ENCODE measurements at places on chromosomes 4 and X.

DNA sequence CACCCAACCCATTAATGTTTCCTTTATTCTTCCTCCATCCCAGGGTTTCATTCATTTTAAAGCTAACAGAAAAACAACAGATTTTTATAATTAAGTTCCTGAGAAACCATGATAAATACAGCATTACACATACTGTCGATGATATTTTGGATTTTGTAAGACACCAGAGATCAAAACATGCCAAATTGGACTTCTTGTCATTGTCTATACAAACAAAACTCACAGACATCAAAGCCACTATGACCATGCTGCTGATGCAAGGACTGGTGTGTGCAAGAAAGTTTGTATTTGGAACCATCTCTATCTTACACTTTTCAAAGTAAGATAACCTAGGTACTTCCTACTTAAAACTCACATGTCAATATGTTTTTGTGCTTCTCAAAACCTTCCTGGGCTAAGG is 294.0 kb upstream of the UGT8 start:
- no peak for DNase-seq

DNA sequence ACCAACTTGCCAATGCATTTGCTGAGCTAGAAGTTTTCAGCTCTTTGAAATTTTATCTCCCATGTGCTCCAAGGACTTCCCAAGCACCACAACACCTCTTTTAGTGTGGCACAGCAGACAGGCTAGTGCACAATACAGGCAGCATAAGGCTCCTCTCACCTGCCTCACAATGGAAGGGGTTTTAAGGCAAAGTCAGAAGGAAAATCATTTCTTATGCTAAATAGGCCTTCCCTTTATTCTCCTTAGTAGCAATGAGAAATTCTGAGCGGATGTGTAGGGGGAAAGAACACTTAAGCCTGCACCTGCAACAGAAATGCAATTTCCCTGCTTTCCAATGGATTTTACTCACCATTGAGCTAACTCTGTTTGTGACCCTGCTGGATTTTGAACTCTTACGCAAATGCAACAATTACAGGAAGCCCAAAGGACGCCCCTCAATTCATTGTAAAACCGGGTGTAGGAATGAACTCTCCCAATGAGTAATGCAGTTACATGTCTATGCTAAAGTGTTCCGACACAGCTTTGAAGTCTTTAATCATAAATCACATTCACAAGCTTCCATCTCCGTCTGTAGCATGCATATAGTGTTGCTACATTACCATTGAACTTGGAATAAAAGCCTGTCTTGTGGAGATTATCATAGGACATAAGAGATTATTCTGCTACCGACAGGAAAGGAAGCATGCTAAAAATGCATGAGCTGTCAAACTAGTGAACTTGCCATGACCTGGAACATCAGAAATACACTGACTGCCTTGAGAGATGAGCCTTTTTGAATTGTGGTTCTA is 1084.9 kb downstream of the RPA4 start:
- DNase-seq, result no peak

GRCh38 chr4:79964020-79964399 is 109.0 kb downstream of the ANTXR2 start:
- DNase-seq, result no peak

DNA sequence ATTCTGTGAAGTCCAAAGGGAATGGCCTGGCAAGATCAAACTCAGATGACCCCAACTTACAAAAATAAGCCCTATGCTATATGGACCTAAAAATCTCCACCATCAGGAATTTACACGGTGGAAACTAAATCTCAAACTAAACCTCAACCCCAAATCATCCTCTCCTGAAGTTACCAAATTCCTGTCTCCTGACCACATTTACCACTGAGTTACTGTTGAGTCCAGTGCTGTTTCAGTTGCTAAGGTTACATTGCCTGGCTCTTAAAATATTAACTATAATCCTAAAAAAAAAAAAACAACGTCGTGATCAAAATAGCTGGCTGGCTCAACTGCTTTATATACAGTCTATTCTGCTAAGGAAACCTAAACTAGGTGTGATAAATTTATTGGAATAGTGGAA is 315.2 kb upstream of the SLIT2 start:
- DNase-seq, result no peak

DNA sequence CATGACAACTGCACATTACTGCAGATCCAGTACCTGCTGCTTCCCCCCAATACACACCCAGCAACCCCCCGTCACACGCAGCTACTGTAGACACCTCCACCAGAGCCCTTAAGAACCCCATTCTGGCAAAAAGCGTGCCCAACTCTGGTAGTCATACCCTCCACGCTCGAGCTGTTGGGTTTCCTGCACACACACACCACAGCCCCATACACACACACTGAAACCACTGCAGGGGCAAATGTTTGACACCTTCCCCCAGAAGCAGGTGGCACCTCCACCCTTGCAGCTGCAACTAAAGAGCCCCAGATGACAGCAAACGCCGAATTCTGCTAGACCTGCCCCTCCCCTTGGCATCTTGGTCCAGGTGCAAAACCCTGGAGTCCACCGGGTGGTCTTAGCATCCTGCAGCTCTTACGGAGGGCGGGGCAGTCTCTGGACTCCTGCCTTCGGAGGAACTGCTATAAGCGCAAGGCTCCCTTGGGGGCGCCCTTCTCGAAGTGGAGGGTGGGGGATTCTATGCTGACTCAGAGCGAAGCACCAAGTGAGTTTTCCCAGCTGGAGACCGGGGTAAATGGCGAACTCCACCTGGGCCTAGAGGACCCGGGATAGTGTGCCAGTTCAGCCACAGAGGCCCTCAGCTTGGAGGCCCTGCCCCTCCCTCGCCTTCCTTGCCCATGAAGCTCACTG is 1.5 kb downstream of the FRMPD3 start:
- peak; percentile 35 for DNase-seq
